ENCODE measurements at places on chromosomes 7 and 10.
A peak's percentile ranks its signal among the peaks of the same experiment; 100 is the strongest.

- DNase-seq = no peak
Observed at GRCh38 chr10:111108441-111108840, 31.6 kb downstream of the ADRA2A start.

DNA sequence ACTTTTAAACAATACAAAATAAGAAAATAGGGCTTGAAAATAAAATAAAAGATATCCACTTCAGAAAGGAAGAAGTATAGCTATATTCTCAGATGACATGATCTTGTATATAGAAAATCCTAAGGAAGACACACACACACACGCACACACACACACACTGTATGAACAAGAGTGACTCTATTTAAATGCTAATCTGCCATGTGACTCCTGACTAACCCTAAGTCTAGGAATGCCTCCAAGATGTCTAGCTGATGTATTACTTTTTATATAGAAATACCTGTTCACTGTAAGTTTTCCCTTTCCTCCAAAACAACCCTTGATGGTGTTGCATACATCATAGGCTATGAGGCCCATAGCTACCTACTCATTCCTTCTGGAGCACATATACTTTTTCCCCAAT lies 173.1 kb upstream of the LRRTM3 start:
- DNase-seq = no peak

- no peak for DNase-seq
Observed at GRCh38 chr7:157684909-157685429, 348.2 kb downstream of the DNAJB6 start.

DNA sequence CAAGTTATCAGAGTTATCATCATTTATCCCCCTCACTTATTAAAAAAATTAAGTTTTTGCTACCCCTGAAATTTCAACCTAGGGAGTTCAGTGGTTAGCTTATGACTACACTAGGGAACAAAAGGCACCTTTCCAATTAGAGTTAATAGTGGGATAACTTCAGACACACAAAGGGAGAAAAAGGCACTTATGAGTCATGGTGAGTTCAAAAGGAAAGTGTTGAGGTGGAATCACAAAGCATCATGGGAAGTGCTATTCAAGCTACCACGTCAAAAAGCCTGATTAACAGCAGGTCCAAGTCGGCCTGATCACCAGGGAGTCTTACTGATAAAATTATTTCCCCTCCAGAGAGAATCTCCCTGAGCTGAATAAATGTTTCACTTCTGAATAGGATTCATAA lies 165.7 kb downstream of the C7orf25 start:
- DNase-seq = no peak

- DNase-seq = no peak
Observed at GRCh38 chr10:95837356-95837776, 70.4 kb upstream of the CC2D2B start.

DNA sequence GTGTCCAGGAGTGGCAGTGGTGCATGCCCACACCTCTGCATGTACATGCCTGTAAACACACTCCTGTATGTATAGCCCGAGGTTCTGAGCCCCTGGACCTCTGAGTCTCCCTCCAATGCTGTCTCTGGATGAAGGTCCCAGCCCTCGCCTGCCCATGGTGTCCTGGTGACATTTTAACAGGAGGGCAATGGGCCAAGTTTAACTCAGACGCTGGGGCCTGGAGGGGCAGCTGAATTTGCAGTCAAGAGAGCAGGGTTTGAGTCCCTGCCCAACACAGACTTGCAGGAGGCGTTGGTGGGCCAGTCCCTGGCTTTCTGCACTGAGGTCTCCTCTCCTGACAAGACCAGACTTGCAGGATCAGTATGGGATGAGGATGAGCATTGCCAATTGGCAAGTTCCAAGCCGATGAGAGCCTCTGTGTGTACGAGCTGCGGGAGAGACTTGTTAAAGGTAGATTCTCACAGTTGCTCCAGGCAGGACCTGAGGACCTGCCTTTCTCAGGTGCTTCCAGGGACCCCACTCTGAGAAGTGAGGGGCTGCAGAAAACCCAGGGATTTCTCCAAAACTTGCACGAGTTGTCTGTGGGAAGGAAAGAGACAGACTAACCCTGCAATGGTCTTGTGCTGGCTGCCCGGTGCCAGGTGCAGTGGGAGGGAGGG lies 141.9 kb downstream of the ELFN1 start:
- DNase-seq = no peak

DNA sequence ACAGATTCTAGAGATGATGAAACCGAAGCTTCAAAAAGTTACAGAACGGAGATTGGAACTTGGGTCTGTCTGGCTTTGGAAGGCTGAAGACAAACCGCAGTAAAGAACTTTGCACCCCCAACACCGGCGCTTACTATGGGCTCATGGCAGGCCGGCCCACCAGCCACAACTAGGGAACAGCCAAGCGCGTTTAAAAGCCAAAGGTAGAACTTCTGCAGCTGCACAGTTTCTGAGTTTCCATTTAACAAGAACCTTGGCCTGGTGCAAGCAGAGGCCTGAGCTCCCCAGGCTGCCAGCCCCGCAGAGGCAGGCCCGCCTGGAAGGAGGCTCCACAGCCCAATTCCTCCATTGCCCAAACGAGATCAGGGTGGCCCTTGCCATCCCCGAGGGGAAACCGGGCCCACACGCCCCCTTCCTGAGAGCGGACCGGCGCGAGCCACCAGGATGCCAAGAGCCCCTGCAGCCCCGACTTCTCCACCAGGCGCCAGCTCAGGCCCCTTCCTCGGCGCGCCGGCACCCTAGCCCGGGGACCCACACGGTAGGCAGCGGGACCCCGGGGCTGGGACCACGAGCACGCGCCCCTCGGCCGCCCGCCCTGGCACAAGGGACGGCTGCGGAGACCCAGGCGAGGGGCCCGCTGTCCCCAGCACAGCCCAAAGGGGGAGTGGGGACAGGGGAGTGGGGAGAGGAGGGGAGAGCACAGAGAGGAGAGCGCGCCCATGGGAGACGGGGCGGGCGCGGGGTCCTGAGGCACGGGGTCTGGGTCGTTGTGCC lies 566 bp downstream of the MAD1L1 start:
- DNase-seq = no peak

DNA sequence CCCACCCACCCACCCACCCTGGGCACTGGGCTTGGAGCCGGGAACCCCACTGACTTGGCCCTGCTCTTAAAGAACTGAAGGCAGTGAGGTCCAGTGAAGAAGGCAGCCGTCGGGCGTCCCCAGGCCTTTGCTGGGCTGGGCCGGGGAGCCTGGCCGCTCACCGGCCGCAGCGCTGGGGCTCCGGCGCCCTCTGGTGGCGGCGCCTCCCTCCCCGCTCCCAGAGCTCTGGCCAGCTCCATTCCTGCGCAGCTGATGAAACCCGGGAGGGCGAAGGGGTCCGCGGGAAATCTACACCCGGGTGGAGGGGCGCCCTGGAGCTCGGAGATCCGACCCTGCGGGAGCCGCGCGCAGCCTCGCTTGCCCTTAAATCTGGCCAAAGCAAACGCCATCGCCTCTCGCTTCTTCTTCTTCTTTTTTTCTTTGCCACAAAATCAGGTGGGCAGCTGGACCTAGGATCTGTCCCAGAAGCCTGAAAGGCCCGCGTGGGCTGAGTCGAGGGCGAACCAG lies 1.7 kb upstream of the CXCL12 start:
- peak; percentile 24 for DNase-seq

GRCh38 chr7:157389951-157390730 lies 53.3 kb downstream of the DNAJB6 start:
- DNase-seq = peak; percentile 23

GRCh38 chr10:103859161-103860086 lies 4.0 kb upstream of the SH3PXD2A start:
- DNase-seq = peak; percentile 52

- no peak for DNase-seq
Observed at GRCh38 chr7:93765475-93765874, 125.1 kb downstream of the TFPI2 start.

DNA sequence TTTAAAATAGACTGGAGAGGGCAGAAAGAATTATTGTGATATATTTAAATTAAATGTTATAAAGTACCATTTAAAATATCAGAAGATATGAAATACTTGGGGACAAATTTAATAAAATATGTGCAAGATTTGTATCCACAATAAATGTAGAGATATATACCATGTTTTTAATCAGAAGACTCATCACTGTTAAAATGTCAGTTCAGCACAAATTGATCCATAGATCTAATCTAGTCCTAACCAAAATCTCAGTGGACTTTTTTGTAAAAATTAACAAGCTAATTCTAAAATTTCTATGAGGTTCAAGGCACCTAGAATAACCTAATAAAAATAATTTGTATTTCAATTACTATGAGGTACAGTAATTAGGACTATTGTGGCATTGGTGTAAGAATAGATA lies 96.4 kb downstream of the CTNNA3 start:
- no peak for DNase-seq

All from activated CD8-positive, alpha-beta memory T cell treated with anti-CD3 and anti-CD28 coated beads, Interleukin-2, amount 50 U/mL, for 4 hours (primary cell).